Activated CD8-positive, alpha-beta memory T cell treated with anti-CD3 and anti-CD28 coated beads, Interleukin-2, amount 10 ng/mL, durations not matched to agents 7 days and 5 days (primary cell): ENCODE measurements at places on chromosomes 7 and 10. TPM values are rescaled to one million over a fixed set of nuclear protein-coding genes. Genes with fewer than 3 reads are reported as not detected.

Gene IQCE
- 15.2 TPM for total RNA-seq

Gene PGAM2
- 0.58 TPM for total RNA-seq

Gene OGA
- 120 TPM for total RNA-seq

Gene TLX1
- not detected for total RNA-seq

Gene HOXA7
- total RNA-seq, result not detected

Gene VAX1
- total RNA-seq, result not detected

Gene C10orf105
- 0.26 TPM for total RNA-seq
